Vagina (tissue), 2 donors: ENCODE measurements at places on chromosomes 11 and 22. TPM values are rescaled to one million over a fixed set of nuclear protein-coding genes. Genes with fewer than 3 reads are reported as not detected.

The PLAAT5 gene
- 0.74 TPM for total RNA-seq

The MS4A15 gene
- total RNA-seq, result not detected

GRCh38 chr22:49616356-49617231 is 211.1 kb downstream of the BRD1 start:
- H3K4me1 ChIP-seq, result no peaks in the 10 kb centered on the region
- H3K4me3 ChIP-seq, result no peak overlapping the region
- DNase-seq, result no peak
- no peaks in the 10 kb centered on the region for H3K36me3 ChIP-seq
- H3K27ac ChIP-seq, result no peak overlapping the region

DNA sequence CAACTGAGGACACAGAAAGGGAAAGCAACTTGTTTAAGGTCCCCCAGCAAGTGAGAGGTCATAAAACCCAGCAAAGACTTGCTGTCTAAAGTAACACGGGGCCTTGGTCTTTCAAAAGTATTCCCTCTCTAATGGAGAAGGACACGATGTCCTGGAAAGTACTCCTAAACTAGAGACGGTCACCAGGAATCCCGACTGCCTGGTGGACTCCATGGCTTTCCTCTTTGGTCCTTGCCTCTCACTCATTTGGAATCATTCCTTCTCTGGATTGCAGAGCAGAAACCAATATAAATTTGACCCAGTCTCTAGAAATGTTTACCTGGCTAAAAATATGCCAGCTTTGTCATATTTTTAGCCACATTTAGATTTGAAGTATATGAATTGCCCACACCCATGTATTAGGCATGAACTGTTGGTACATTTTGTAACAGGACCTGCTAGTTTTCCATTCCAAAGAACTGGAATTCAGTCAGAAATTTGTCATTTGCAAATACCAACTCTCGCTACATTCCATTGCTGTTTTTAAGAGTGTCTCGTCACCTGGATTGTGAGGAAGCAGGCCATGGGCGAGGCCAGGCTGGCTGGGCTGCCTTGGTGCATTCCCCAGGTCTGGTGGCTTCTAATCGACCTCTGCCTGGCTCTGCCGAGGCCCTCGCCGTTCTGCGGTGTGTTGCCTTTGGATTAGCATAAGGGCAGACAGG is 12.9 kb downstream of the NAV2 start:
- H3K27ac ChIP-seq, result peak overlapping the region; percentile 5
- H3K36me3 ChIP-seq, result no peaks in the 10 kb centered on the region
- H3K27me3 ChIP-seq, result no peaks in the 10 kb centered on the region

DNA sequence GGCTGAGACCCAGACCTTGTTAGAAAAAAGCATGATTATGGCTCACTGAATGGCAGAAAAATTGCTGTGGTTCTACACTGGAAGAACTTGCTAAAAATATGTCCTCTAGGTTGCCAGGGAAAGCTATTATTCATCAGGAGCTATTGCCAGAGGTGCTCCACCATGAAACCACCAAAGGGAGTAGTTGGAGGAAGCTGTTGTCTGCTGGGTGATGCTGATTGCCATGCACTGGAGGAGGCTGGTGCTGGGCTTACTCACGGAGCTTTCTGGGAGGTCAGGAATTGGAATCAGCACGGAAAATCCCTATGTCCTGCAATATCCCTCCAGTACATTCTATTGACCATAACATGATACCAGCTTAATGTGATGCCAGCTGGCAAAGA is 199.6 kb upstream of the ZBED5 start:
- no peak overlapping the region for H3K4me3 ChIP-seq
- H3K27me3 ChIP-seq, result no peaks in the 10 kb centered on the region
- H3K27ac ChIP-seq, result no peak overlapping the region

- DNase-seq, result no peak
- H3K4me1 ChIP-seq, result peaks cover 35% of the 10 kb centered on the region
- peak overlapping the region; percentile 74 for H3K4me3 ChIP-seq
- no peaks in the 10 kb centered on the region for H3K36me3 ChIP-seq
- H3K27ac ChIP-seq, result no peak overlapping the region
- H3K27me3 ChIP-seq, result no peaks in the 10 kb centered on the region
Observed at GRCh38 chr11:76382209-76382608, 1.1 kb downstream of the GVQW3 start.

GRCh38 chr11:129700701-129701100 is 114.9 kb upstream of the TMEM45B start:
- H3K4me1 ChIP-seq, result peaks cover 37% of the 10 kb centered on the region
- H3K4me3 ChIP-seq, result no peak overlapping the region
- no peak overlapping the region for H3K27ac ChIP-seq

DNA sequence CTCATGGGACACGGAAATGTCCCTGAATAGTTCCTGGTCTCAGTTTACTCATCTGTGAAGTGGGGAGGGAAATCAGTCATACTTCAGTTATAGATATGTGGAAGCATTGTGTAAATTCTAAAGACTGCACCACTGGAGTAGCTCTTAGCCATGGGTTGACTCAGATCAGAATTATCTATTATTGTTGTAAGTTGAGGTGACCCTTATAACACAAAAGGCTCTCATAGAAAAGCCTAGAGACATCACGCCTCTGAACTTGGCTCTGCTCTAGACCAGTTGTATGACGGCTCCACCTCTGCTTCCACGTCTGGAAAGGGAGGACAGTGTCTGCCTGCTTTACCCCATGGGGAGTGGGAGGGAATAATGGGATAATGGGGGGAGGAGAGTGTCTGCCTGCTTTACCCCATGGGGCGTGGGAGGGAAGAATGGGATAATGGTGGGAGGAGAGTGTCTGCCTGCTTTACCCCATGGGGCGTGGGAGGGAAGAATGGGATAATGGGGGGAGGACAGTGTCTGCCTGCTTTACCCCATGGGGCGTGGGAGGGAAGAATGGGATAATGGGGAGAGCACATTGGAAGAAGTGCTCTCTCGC is 98.2 kb downstream of the AMOTL1 start:
- H3K4me1 ChIP-seq, result no peaks in the 10 kb centered on the region
- H3K27ac ChIP-seq, result no peak overlapping the region
- no peak for DNase-seq
- no peak overlapping the region for H3K4me3 ChIP-seq

DNA sequence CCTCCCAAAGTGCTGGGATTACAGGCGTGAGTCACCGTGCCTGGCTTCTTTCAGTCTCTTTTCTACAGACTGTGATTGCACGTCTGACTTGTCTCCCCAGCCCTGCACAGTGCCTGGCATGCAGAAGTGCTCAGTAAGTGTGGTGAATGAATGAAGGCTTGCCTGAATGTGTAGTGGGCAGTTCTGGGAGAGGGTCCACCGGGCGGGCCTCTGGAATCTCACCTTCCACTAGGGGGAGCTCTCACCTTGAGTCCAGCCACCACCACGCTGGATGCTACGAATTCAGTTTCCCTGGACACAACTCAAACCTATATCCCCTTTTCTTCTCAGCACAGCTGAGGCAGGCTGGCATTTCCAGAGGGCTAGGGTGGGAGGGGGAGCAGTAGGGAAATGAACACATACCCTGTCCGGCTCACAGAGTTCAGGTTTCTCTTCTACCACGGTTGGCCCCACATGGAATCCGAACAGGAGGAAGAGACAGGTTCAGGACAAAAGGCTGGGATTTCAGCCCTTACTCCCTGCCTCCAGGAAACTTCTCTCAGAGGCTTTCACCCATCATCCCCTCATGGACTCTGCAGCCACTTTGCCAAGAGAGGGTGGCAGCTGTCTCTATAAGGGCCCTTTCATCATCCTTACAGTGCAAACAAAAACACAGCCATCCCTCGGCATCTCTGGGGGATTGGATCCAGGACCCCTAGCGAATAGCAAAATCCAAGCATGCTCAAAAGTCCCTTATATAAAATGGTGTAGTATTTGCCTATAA is 86.8 kb downstream of the NECTIN1 start:
- H3K27me3 ChIP-seq, result no peaks in the 10 kb centered on the region
- H3K4me3 ChIP-seq, result no peak overlapping the region
- no peak for DNase-seq
- H3K27ac ChIP-seq, result no peak overlapping the region
- H3K4me1 ChIP-seq, result no peaks in the 10 kb centered on the region

DNA sequence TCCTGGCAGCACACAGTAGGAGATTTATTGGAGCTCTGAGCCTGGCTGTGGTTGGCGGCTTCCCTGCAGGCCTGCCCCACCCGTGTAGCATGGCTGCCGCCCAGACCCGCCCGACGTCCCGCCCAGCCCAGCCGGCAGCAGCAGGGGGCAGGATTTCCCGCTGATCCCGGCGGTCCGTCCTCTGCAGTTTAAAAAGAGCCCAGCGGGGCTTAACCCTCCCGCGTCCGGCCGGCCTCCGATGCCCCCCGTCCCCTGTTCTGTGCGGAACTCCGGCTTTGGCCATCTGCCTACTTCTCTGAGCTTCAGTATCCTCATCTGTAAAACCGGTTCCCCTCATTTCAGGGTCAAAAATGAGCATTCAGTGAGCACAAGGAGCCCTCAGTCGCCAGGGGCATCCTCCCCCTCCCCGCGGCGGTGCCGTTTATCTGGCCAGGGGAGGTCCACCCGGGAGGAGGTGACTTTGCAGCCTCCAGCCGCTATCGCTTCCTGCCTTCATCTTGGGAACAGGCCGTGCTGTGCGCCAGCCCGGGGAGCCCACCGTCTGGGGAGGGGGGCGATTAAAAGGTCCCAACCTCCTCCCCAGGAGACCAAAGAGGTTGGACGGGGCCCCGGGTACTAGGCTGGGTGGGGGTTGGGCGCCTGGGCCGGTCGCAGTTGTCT is at the start of gene GAS2L1:
Gene GAS2L1, plus strand, starts transcription at position 476 of the 660 bp plus-strand sequence. CDS start 1,456 bp downstream, outside the sequence.
- H3K36me3 ChIP-seq, result no peaks in the 10 kb centered on the region
- no peaks in the 10 kb centered on the region for H3K27me3 ChIP-seq
- H3K27ac ChIP-seq, result peak within 1 kb of the TSS; percentile 89
- H3K4me3 ChIP-seq, result peak within 1 kb of the TSS; percentile 89
- no peak for DNase-seq

- H3K4me1 ChIP-seq, result no peaks in the 10 kb centered on the region
- H3K36me3 ChIP-seq, result no peaks in the 10 kb centered on the region
- no peaks in the 10 kb centered on the region for H3K27me3 ChIP-seq
- H3K27ac ChIP-seq, result no peak overlapping the region
- DNase-seq, result no peak
Observed at GRCh38 chr11:58513747-58514367, 6.0 kb upstream of the OR5B21 start.

DNA sequence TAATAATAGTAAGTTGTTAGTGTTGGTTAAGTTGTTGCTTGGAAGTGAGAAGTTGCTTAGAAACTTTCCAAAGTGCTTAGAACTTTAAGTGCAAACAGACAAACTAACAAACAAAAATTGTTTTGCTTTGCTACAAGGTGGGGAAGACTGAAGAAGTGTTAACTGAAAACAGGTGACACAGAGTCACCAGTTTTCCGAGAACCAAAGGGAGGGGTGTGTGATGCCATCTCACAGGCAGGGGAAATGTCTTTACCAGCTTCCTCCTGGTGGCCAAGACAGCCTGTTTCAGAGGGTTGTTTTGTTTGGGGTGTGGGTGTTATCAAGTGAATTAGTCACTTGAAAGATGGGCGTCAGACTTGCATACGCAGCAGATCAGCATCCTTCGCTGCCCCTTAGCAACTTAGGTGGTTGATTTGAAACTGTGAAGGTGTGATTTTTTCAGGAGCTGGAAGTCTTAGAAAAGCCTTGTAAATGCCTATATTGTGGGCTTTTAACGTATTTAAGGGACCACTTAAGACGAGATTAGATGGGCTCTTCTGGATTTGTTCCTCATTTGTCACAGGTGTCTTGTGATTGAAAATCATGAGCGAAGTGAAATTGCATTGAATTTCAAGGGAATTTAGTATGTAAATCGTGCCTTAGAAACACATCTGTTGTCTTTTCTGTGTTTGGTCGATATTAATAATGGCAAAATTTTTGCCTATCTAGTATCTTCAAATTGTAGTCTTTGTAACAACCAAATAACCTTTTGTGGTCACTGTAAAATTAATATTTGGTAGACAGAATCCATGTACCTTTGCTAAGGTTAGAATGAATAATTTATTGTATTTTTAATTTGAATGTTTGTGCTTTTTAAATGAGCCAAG is 2.7 kb downstream of the NEAT1 start:
- H3K4me1 ChIP-seq, result peaks cover 48% of the 10 kb centered on the region
- peak overlapping the region; percentile 99 for H3K27ac ChIP-seq
- no peaks in the 10 kb centered on the region for H3K27me3 ChIP-seq
- peaks cover 37% of the 10 kb centered on the region for H3K36me3 ChIP-seq
- DNase-seq, result no peak
